Activated naive CD4-positive, alpha-beta T cell (primary cell): ENCODE measurements at places on chromosomes 16 and 17.

- DNase-seq, result no peak
Observed at GRCh38 chr16:359871-360697, 7.6 kb upstream of the AXIN1 start.

DNA sequence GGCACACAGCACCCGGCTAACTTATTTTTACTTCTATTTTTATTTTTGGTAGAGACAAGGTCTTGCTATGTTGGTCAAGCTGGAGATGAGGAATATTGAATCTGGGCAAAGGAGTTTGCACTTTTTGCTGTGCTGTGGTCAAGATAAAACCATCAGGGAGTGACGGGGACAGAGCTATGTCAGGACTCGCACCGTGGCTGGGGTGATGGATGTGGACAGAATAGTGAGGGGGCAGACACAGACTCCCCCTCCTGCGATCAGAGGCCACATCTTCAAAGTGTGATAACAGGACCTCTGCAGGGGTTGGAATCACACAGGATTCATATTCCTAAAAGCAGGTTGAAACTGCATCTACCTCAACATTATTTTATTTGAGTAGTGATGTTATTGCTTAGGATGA, 25.6 kb downstream of the IL21R start:
- DNase-seq, result no peak

GRCh38 chr16:84687715-84688114, 12.1 kb upstream of the USP10 start:
- no peak for DNase-seq

GRCh38 chr16:76984196-76984595, 206.8 kb upstream of the MON1B start:
- DNase-seq, result no peak

- no peak for DNase-seq
Observed at GRCh38 chr16:15450624-15451023, 16.2 kb downstream of the BMERB1 start.

DNA sequence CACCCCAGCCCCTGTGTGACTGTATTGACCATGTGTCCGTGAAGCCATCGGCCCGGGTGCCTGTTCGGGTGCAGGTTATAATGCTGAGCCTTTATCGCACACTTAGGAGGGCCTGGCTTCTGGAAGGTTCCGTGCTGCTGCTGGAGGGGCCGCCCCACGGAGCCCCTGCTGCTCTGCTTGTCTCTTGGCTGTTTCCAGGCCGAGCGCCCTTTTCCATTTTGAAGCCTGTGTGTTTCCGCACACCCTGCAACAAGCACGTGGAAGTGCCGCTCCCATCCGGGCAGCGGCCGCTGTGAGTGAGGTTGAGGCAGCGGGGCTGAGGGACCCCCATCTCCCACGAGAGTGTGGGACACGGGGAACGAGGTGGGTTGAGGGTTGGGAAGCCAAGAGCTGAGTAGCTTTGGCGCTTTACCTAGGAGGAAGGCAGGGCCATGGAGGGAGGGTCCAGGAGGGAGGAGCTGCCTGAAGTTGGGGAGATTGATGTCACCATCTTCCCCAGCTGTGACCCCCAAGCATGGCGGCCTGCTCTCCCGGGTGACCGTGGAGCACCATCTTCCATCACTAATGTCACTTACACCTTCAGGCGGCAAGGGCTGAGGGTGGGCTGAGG, 200.1 kb upstream of the GSE1 start:
- no peak for DNase-seq

DNA sequence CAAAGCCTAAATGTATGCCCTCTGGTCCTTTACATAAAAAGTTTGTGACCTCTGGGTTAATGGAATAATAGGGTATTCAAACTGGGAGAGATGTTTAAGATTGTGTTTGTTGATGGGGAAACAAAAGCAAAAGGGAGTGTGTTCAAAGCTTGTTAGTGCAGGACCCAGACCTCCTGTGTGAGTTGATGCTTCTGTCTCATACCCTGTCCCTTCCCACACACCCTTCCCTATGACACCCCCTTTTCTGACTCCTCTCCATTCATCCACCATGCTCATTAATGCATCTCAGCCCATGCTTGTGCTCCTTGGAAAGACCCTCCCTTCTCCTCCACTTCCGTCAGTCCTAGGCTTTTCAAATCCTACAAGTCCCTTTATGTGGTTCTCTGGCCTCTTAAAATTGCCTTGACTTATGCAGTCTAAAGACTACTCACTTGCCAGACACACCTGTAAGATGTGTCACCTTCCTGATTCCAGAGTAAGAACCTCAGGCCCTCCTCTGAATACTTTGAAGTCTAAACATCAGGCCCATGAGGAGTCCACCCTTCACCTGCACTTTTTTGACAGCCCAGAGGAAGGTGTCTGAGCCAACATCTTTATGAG, 128.0 kb upstream of the CACNG5 start:
- no peak for DNase-seq

- no peak for DNase-seq
Observed at GRCh38 chr16:1978476-1979120, 2.7 kb downstream of the NOXO1 start.

GRCh38 chr16:13552960-13553257, 367.0 kb upstream of the ERCC4 start:
- DNase-seq, result no peak

- no peak for DNase-seq
Observed at GRCh38 chr16:22103441-22103840, 11.1 kb downstream of the VWA3A start.

DNA sequence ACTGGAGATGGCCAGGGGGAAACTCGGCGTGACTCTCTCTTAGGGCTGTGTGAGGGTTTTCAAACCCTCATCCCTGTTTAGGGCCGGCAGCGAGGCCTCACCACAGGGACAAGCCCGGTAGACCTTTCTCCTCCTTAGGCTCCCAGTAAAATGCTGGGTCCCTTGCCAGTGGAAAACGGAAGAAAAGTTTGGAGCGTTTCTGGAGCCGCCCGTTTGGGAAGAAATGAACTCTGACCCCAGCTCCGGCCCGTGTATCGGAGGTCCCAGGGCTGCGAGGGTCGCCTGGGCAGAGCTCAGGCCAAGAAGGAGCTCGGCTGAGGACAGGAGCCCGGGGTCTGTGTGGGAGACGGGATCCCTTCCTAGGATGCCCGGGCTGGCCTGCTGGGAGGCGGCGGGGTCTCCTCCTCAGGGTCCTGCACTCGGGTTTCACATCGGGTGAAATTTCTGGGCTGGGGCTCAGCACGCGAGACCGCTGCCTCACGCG, 23.2 kb downstream of the ZNF213 start:
- DNase-seq, result peak; percentile 34

- DNase-seq, result no peak
Observed at GRCh38 chr16:85955566-85955965, 56.6 kb downstream of the IRF8 start.

DNA sequence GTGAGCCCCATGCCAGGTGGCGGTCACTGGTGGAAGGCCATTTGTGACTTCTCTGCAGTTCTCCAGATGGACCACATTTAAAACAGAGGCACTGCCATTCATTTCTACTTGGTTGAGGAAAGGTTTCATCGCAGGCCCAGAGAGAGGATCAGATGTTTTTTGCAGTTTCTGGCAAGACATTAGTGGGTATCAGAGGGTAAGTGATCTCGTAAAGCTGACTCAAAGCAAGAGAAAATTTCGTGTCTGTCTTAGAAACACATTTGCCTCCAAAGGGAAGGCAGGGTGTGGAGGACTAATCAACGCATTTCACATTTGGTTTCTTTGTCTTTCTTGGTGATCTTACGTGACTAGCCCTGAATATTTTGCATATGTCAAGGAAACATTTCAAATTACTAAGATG, 81.8 kb downstream of the PRKCB start:
- DNase-seq, result no peak

DNA sequence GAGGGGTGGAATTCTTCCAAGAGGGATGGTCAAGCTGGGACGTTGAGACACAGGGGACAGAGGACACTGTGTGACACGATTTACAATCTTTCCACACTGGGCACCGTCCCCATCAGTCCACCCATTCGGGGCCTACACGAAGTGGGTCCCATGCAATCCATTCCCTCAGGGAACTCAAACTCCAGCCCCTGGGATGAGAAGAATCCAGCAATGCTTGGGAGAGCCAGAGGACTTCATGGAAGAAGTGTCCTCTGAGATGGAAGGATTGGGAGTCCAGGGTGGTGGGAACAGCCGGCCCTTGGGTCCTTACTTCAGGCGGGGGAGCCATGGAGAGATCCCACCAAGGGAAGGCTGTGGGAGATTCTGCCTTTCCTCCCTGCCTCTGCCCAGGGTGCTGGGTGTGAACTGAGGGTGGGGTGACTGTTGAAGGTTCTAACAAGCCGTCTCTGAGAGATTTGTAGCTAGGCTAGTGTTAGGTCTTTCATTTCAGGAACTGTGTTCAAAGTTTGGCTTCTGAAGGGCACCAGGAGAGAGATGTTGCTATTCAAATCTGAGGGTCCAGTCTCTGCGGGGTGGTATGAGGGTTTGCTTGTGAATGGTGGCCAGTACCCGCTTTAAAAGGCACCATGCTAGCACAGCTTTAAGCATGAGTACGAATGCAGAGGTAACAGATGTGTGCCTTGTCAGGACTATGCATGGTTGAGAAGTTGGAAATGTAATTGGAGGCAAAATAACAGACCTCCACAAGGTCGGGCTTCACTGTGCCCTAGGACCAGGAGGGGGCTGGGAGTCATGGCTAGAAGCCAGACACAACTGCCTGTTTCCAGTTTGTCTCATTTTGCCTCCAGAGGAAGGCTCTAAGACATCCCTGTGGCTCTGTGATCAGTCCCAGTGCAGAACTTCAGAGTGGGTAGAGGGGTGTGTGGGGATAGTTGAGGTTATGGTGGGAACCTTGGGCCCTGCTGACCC, 1.9 kb downstream of the ATP1B2 start:
- DNase-seq, result no peak

DNA sequence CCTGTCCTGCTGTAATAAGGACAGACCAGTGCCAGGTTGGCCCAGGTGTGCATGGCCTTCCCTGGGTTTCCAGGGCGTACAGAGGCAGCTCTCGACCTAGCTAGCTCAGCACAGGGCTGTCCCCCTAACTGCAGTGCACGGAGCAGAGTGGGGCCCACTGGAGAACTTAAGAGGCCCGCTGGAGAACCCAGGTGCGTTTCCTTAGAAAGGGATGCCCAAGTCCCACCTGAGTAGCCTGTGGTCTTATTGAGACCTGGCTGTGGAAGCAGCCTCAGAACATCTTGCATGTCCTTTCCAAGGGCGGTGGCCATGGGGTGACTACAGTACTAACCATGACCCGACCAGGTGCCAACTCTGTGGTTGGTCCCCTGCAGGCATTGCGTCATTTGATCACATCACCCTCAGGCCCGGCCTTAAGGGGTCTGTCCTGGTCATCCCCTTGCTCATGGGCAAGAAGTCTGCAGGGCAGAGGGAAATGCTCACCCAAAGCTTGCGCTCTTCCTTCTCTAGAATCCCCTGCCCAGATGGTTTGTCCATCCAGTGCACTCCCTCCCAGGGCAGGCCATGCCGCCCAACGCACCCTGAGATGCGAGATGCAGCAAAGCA, 3.3 kb upstream of the CCNF start:
- DNase-seq, result no peak

DNA sequence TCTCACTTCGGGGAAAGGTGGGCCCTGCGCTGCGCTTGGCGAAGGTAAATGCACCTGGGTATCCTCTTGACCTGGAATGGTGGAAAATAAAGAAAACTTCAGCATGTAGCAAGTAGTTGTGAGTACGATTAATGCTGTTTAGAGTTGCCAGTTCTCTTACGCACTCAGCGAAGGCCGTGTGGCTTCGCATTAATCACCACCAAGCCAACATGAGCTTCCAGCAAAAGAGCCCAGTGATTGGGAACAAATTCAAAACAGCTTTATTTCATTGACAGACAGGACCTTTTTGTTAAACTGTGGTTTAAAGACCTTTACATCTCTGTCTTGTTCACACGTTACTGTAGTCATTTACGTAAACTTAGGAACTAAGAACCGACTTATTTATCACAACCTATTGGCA, 531.4 kb downstream of the MAF start:
- no peak for DNase-seq

GRCh38 chr16:47081115-47081514, 62.6 kb downstream of the NETO2 start:
- no peak for DNase-seq

- DNase-seq, result no peak
Observed at GRCh38 chr17:66684261-66684660, 150.7 kb upstream of the CACNG5 start.

DNA sequence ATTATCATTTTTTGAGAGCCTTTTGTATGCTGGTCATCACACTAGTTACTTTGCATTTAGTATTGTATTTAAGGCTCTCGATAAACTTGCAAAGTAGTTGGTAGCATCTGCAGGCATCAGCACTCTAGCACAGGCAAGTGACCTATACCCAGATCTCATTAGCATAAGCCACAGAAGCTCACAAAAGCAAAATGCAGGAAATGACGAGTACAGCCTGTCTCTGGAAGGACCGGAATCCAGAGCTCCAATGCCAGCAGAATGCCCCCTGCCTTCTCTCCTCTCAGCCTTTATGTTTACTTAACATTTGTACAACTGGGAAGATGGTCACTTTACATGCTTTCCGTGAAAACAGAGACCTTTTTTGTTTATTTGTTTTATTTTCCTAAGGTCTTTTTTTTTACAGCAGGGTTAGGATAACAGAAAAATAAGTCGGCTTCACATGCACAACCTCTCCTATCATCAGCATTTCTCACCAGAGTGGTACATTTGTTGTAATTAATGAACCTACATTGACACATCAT, 45.4 kb upstream of the MYOCD start:
- DNase-seq, result no peak

DNA sequence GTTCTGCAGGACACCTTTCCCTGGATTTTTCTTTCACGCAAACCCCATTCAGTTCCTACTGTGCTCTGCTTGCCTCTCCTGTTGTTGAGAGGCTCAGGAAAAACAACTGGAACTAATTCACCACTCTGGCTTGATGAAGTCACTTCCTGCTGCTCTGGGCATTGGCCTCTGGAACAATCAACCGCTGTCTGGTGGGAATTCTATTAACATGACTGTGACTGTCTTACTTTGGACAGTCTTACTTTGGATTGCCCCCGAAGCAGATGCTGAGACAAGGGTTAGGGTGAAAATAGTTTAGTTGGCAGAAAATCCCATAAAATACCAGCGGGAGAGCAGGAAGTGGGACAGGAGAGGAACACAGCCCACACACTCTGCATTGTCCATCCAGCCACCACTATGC, 90.0 kb upstream of the HSBP1 start:
- no peak for DNase-seq

GRCh38 chr17:72774236-72774635, 318.3 kb downstream of the SLC39A11 start:
- DNase-seq, result no peak

DNA sequence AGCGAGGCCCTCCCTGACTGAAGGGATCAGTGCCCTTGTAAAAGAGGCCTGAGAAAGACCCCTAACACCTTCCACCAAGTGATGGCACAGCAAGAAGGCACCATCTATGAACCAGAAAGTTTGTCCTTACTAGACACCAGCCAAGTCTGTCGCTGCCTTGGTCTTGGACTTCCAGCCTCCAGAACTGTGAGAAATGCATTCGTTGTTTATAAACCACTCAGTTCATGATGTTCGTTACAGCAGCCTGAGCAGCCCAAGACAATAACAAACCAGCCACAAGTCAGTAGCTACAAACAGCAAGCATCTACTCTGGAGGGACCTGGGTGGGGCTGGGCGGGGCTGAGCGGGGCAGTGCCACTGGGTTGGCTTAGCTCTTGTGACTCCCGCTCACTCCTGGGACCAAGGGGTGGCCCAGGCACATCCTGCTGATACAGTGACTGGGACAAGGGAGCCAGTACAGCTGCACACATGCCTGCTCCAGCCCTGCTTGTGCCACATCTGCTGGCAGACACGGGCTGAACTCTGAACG, 234.9 kb downstream of the IRF8 start:
- DNase-seq, result no peak
